Effector CD8-positive, alpha-beta T cell (primary cell): ENCODE measurements at places on chromosomes 13 and 19.

GRCh38 chr13:25455146-25455545 is 83.4 kb downstream of the ATP8A2 start:
- no peak for DNase-seq

GRCh38 chr19:41734156-41734555 is 21.2 kb upstream of the CEACAM6 start:
- no peak for DNase-seq

- DNase-seq: no peak
These were observed 139.4 kb downstream of the FREM2 start for GRCh38 chr13:38826182-38826813.

DNA sequence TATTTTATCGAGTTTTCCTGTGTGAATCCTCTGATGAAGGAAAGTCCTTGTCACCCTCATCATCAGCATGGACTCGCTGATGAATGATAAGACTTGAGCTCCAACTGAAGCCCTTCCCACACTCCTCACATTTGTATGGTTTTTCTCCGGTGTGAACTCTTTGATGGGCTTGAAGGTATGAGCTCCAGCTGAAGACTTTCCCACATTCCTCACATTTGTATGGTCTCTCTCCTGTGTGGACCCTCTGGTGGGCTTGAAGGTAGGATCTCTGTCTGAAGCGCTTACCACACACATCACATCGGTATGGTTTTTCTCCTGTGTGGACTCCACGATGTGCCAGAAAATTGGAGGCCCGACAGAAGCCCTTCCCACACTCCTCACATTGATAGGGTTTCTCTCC is 21.7 kb downstream of the ZNF45 start:
- DNase-seq: no peak

- DNase-seq: no peak
These were observed 24.7 kb downstream of the KEAP1 start for GRCh38 chr19:10478476-10478875.

DNA sequence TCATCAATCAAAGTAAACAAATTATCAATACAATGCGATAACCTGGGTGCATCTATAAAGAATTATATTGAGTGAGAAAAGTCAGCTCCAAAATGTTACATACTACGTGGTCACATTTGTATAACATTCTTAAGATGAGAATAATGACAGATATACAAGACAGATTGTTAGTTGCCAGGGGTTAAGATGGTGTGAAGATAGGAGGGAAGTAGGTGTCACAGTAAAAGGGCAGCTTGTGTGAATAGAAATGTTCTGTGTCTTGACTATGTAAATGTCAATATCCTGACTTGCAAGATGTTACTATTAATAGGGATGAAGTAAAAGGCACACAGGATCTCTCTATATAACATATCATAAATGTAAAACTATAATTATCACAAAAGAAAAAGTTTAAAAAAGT is 611.2 kb upstream of the SPRY2 start:
- DNase-seq: no peak

- DNase-seq: no peak
These were observed 147.2 kb upstream of the VSTM2B start for GRCh38 chr19:29378543-29379080.
